ENCODE measurements at places on chromosomes 12 and 14.

- no peak for DNase-seq
Observed at GRCh38 chr14:24337144-24337823, 2.4 kb upstream of the ADCY4 start.

- DNase-seq = no peak
Observed at GRCh38 chr12:11592484-11592883, 57.0 kb upstream of the ETV6 start.

DNA sequence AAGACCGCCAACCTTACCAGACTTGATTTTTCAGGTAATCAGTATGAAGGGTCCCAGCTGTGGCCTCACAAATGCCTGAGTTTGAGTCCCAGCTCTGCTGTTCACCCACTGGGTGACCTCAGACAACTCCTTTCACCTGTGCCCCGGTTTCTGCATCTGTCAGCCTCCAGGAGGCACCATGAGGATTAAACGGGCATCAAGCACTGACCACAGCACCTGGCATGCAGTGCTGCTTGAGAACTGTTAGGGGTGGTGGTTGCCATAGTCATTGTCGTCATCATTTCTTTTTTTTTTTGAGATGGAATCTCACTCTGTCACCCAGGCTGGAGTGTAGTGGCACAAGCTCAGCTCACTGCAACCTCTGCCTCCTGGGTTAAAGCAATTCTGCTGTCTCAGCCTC lies 57.9 kb downstream of the PHETA1 start:
- DNase-seq = no peak

GRCh38 chr12:9947674-9948073 lies 15.5 kb upstream of the CLEC2A start:
- DNase-seq = no peak

DNA sequence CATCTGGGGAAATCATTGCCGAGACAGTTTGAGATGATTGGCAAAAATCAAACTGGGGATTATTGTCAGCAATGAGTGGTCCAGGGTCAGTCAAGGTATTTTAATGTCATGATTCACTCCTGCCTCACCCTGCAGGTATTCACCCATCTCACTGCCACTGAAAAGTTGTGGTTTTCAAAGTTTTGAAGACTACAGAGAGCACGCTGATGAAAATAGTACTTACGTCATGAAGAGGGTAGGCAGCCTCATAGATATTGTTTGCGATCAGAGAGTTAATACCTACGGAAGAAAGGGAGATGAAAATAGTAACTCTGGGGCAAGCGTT lies 138.0 kb downstream of the ANO2 start:
- DNase-seq = no peak

DNA sequence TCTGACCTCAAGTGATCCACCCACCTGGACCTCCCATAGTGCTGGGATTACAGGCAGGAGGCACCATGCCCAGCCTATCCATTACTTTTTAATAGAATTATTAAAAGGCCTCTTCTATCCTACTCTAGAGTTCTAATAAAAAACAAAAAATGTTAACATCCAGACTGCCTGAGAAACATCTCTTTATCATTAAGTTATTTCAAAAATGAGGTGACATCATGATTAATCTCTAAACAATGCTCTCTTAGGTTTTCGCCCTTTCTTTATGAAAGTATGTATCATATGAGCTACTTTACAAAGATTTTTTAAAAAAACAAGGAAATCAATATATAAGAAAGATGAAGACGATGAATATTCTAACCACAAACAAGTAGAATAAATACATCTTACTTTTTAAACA lies 52.6 kb downstream of the FGD6 start:
- DNase-seq = no peak

GRCh38 chr14:95141684-95142083 lies 15.6 kb downstream of the DICER1 start:
- DNase-seq = no peak

- DNase-seq = no peak
Observed at GRCh38 chr12:122232691-122233090, 6.8 kb upstream of the DIABLO start.

GRCh38 chr12:62785941-62786559 lies 148.9 kb downstream of the PPM1H start:
- no peak for DNase-seq

DNA sequence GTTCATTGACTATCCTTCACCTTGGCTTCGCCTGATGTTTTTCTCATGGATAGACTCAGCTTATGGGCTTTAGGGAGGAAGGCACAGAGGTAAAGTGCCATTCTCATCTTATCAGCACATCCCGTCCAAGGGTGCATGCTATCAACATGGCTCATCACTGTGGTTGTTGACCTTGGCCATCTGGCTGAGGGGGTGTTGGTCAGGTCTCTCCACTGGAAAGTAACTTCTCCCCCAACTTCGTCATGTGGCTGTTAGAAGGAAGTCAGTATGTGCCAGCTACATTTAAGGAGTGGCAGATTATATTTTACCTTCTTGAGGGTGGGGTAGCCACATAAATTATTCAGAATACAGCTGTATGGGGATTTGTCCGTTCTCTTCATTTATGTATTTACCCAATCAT lies 68.9 kb downstream of the EML1 start:
- DNase-seq = no peak

DNA sequence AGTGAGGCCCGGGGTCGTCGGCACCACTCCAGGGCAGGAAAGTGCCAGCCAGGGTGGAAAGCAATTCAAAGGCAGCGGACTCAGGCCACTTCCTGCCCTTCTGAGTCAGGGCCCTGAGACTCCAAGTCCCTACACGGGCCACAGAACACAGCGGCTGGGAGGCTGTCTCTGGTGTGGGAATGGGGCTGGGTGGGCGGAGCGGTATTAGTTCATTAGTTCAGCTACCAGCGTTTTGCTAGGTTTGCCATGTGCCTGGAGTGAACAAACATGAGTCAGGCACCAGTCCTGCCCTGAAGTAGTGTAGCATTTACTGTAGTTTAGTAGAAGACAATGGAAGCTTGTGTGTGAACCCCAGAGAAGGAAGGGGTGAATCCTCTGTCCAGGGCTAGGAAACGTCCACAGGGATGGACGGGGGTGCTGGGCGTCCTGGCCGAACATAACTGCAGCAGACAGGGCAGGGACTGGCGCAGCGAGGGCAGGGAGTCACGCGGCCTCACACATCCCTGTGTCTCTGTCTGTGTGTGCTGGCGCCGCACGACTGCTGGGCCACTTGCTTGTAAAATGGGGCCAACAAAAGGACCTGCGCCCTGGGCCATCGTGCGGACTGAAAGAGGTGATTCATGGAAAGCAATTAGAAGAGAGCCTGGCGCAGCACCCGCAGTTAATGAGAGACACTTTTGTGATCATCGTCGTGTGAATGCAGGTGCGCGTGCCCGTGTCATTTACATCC lies 186.4 kb upstream of the PRMT8 start:
- DNase-seq = no peak

- DNase-seq = no peak
Observed at GRCh38 chr14:85241022-85241855, 288.7 kb upstream of the FLRT2 start.
